ENCODE measurements at places on chromosomes 7 and 10.

- DNase-seq = no peak
Observed at GRCh38 chr10:26952094-26952493, 91.3 kb upstream of the ABI1 start.

GRCh38 chr10:99966306-99966705 is 43.4 kb downstream of the DNMBP start:
- DNase-seq = no peak

DNA sequence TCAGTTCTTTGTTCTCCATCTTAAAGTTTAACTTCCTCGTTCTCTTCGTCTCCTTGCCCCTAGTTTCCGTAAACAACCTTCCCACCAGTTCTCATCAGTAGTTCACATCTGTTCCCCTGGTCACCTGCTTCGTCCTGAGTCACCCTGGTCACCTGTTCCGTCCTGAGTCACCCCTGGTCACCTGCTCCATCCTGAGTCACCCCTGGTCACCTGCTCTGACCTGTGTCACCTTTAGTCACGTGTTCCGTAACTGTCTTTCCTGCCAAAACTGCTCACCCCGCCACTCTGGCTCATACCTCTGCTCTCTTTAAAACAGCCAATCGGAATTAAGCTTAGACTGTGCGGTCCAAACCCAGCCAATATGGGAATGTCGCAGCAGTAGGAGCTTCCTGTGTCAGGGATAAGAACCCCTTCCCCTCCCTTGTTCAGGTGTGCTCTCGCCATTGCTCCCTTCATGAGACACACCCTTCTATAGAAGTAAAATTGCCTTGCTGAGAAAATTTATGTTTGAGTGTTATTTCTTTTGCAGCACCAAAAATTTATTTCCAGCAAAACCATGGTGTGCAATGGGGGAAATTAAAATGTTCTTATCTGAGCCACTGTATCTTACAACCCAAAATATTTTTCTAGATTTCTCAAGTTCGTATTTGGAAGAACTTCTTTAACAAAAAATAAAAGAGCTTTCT is 112.2 kb downstream of the VIM start:
- no peak for DNase-seq

DNA sequence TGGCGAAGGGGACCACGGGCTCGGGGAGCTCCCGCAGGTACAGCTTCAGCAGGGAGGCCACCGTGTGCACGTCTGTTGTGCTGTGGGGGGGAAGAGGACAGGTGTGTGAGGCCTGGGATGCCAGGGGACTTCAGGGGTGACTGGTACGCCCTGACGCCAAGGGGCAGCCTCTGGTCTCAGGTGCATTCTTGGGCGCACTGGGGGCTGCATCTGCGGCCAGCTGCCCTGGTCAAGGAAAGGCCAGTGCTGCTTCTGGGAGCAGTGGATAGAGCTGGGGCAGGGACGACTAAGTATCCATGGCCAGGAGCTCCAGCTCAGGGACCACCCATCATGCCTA is 148.5 kb downstream of the MAPK8 start:
- no peak for DNase-seq

- no peak for DNase-seq
Observed at GRCh38 chr10:13113544-13113943, 13.6 kb downstream of the OPTN start.

GRCh38 chr10:90775351-90776028 is 82.3 kb downstream of the HTR7 start:
- DNase-seq = no peak

GRCh38 chr7:135508883-135509588 is 866 bp downstream of the CNOT4 start:
- peak; percentile 25 for DNase-seq

DNA sequence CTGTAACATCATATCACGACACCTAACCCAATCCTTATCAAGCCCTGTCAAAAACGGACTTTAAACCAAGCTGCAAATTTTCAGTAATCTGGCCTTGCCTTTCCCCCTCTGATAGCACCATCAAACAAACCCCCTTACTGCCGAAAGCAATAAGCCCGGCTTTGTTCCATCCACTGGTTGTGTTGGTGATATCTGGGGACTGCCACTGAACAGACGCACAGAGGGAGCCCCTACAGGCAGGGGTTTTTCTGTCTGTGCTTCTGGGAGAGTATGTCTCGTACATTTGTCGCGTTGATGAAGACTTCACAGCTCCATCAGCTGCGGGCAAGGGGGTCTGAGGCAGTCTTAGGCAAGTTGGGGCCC is 550 bp upstream of the PLAU start:
- DNase-seq = no peak
